ENCODE measurements at places on chromosomes 6 and 20. TPM values are rescaled to one million over a fixed set of nuclear protein-coding genes. Genes with fewer than 3 reads are reported as not detected.
A peak's percentile ranks its signal among the peaks of the same experiment; 100 is the strongest.

DNA sequence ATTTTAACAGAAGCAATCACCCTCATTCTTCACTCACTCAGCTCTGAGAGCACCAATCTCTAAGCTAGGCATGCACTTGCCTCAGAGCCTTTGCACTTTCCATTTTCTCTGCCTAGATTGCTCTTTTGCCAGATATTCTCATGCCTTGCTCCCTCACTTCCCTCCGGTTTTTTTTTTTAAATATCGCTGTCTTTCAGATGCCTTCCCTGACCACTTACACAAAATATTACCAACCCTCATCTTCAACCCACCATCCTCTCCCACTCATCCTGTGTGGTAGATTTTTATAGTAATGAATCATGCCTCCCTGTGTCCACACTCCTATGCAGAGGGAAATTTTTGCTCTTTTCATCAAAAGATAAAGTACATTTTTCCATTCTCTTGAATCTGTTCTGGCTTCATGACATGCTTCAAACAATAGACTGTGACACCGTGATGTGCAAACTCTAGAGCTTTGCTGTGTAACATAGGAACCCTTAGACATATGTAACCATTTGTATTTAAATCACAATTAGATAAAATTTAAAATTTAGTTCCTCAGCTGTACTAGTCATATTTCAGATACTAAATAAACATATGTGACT lies 437.1 kb downstream of the UTRN start:
- no peak for DNase-seq

TFAP2A gene
- 5.2 TPM for total RNA-seq

GRCh38 chr6:125149256-125150144 lies 4.1 kb upstream of the TPD52L1 start:
- peak; percentile 74 for DNase-seq

SYTL3 gene
- total RNA-seq = 1.7 TPM

GRCh38 chr6:6469074-6469473 lies 119.4 kb upstream of the LY86 start:
- no peak for DNase-seq

DNA sequence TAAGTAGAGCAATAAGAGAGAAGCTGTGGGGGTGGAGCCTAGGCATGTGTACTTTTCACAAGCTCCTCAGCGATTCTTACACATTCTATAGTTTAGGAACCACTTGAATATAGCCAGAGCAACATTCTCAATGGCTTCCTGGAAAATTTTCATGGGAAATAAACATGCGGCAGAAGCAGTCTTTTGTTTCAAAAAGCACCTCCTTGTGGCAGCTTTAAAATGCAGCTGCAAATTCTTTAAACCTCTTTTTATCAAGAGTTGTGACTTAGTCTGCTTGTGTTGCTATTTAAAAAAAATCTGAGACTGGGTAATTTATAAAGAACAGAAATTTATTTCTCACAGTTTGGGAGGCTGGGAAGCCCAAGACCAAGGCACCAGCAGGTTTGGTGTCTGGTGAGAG lies 23.8 kb downstream of the NKX2-2 start:
- DNase-seq = no peak

FUT9 gene
- not detected for total RNA-seq

DNA sequence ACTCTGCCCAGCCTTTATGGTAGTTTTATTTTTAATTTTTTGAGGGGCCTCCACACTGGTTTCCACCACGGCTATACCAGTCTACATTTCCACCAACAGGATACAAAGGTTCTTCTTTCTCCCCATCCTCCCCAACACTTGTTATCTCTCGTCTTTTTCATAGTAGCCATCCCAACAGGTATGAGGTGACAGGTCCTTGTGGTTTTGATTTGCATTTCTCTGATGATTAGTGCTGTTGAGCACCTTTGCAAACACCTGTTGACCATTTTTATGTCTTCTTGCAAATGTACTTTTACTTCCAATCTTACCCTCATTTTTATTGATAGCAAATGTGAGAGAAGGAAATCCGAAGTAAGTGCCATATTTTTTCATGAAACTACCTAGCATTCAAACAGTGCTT lies 195.4 kb upstream of the PREP start:
- DNase-seq = no peak
